Glomerular endothelial cell (primary cell): ENCODE measurements at places on chromosomes 3 and 15. TPM values are rescaled to one million over a fixed set of nuclear protein-coding genes. Genes with fewer than 3 reads are reported as not detected.

The ARGFX gene
- total RNA-seq: not detected in 2 replicates

The GOLGA8N gene
- 2.0 and 2.4 TPM in 2 replicates for total RNA-seq

The CCR8 gene
- total RNA-seq: not detected in 2 replicates

The STRIT1 gene
- not detected in 2 replicates for total RNA-seq

The LRRC2 gene
- total RNA-seq: 0.41 TPM in 1 of 2 replicates, not detected in the other

The HOMER2 gene
- total RNA-seq: 8.5 and 15.5 TPM in 2 replicates

The CACNA2D3 gene
- total RNA-seq: 0.05 TPM in 1 of 2 replicates, not detected in the other

The LRRC31 gene
- not detected in 2 replicates for total RNA-seq

The GABPB1 gene
- total RNA-seq: 41.8 and 44.2 TPM in 2 replicates

The CADPS gene
- not detected in 2 replicates for total RNA-seq

The ERICH6 gene
- not detected in 2 replicates for total RNA-seq

The SCG3 gene
- total RNA-seq: 0.05 TPM in 1 of 2 replicates, not detected in the other

The GPR176 gene
- 24.0 and 26.5 TPM in 2 replicates for total RNA-seq

The TERB2 gene
- total RNA-seq: not detected in 2 replicates

The GABRR3 gene
- not detected in 2 replicates for total RNA-seq

The RHOV gene
- total RNA-seq: 0.10 and 0.23 TPM in 2 replicates

The LINGO1 gene
- total RNA-seq: 0.18 TPM in 1 of 2 replicates, not detected in the other

The CLDN11 gene
- total RNA-seq: 111 and 158 TPM in 2 replicates

The SLC6A1 gene
- not detected in 2 replicates for total RNA-seq

The KLHL40 gene
- not detected in 2 replicates for total RNA-seq

The ALDH1A3 gene
- total RNA-seq: 19.6 and 27.1 TPM in 2 replicates

The CELF6 gene
- 0.05 and 1.5 TPM in 2 replicates for total RNA-seq

The NECTIN3 gene
- total RNA-seq: 17.9 and 36.0 TPM in 2 replicates

The PLA2G4E gene
- total RNA-seq: not detected in 2 replicates

The CCR4 gene
- 0.64 and 0.78 TPM in 2 replicates for total RNA-seq

The DCLK3 gene
- not detected in 2 replicates for total RNA-seq

The LEKR1 gene
- 0.34 TPM in 1 of 2 replicates, not detected in the other for total RNA-seq

The FRMD5 gene
- total RNA-seq: 3.2 and 5.1 TPM in 2 replicates

The PCLAF gene
- 8.5 and 10.9 TPM in 2 replicates for total RNA-seq

The STXBP5L gene
- total RNA-seq: not detected in 2 replicates

The WNT7A gene
- 0.24 TPM in 1 of 2 replicates, not detected in the other for total RNA-seq

The NOX5 gene
- total RNA-seq: 0.18 TPM in 1 of 2 replicates, not detected in the other

The VGLL4 gene
- 68.1 and 86.9 TPM in 2 replicates for total RNA-seq

The KLHDC8B gene
- total RNA-seq: 98.4 and 110 TPM in 2 replicates

The GOLGA8S gene
- total RNA-seq: 0.05 and 0.06 TPM in 2 replicates

The GOLGA8M gene
- total RNA-seq: 0.39 and 2.3 TPM in 2 replicates
